Effector CD4-positive, alpha-beta T cell (primary cell): ENCODE measurements at places on chromosomes 1 and 21.

GRCh38 chr1:185365951-185366350 lies 48.9 kb upstream of the IVNS1ABP start:
- no peak for DNase-seq

GRCh38 chr1:184648856-184649201 lies 105.8 kb downstream of the EDEM3 start:
- no peak for DNase-seq

GRCh38 chr1:50976890-50977574 lies 7.0 kb downstream of the CDKN2C start:
- DNase-seq = peak; percentile 19

DNA sequence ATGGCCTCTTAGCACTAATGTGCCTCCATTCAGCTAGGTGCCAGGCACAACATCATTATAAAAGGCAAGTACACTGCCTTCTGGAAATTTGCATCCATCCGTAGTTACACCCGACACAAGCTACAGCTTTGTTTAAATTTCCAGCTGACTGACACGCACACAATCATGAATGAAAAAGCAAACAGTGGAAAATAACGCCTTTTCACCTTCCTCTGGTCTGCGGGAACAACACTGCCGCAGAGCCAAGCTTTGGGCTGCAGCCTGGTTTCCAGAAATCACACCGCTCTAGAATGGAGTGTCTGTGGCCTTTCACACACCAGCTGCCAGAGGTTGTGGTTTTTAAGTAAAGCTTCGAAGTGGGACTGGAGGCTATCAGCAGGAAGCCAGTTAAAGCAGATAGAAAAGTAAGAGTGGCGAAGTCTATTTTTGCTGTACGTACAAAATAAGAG lies 142.8 kb upstream of the COA6 start:
- no peak for DNase-seq

- no peak for DNase-seq
Observed at GRCh38 chr1:46404482-46405196, 10.5 kb downstream of the FAAH start.

GRCh38 chr21:16583556-16583955 lies 853.8 kb downstream of the USP25 start:
- no peak for DNase-seq

DNA sequence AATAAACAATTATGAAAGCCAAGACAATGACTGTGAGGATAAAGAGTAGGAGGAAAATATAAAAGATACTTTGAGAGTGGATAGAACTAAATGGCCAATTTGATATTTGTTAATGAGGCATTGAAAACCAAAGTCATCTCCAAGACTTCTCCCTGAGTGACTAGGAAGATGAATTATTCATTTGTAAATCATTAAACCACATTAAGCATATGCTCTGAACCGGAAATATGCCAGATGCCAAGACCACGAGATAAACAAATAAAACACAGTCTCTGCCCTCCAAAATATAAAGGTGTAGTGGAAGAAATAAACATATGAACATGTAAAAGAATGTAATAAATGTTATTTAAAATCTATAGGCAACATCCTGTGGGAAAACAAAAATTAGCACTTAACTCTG lies 78.8 kb downstream of the MRPL39 start:
- DNase-seq = no peak

DNA sequence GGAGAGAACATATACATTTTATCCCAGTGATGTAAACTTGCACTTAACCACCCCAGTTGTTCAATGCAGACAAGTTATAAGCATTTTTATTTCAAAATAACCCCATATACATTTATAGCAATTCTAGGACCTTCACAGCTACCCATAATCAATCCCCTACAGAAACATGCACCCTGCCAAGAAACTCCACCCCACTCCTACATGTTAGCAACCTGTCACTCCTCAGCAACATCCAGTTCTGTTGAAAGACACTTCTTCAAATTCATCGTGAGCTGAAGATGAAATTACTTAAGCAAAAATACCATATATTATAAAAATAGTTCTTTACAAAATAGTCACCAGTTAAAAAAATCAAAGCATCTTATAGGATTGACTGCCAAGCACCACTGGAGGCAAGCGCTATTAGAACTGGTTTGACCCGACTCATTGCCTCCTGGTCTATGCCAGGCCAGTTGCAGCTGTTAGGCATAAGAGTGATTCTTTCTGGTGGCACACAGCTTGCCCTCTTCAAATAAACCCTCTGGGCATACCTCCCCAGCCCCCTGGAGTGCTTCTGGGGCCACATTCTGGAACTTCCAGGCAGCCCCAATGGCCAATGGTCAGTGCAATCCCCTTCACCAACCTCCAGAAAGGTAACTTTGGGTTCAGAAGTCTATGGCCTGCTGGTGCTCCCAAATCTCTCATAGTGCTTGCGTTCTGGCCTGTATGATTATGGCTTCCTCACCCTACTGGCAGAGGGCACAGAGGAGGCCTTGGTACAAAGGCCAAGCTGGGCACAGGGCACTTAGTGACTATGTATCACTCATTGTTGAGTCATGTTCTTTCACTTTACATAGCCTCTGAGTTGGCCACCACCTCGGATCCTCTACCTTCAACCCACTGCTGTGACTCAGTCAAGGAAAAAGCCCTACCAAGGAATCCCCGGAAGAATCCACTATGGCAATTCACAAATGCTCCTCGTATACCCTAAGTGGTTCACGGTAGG lies 72.2 kb upstream of the RALGPS2 start:
- no peak for DNase-seq

DNA sequence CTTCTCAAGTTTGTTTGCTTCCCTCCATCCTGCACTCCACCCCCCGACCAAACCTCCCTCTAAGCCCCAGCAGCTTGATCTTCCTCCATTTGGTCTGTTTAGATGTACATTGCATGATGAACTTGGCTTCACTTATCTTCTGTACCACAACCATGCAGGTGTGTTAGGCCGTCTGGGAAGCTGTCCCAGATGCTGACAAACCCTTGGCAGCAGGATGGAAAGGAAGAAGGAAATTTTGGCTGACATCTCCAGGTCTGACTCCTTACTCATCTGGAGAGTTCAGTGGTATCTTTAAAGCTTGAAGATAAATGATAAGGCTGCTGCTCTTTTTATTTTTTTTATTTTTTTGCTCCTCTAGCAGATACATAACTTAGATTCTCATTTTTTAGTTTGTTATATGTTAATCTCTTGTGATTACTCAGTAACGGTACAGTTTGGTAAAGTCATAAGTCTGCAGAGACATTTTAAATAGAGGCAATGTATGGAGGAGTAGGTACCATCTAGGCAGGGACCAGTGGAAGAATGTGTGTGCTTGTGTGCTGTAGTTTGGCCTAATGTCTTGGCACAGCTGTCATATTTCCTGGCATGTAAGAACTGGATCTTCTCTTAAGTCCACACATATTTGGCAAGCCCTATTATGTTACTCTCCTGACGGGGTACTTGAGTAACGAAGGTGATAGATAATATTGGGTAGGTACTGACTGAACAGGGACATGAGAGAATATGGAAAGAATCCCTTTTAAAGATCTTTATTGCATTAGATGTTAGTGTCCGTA lies 79.7 kb downstream of the CACHD1 start:
- no peak for DNase-seq

DNA sequence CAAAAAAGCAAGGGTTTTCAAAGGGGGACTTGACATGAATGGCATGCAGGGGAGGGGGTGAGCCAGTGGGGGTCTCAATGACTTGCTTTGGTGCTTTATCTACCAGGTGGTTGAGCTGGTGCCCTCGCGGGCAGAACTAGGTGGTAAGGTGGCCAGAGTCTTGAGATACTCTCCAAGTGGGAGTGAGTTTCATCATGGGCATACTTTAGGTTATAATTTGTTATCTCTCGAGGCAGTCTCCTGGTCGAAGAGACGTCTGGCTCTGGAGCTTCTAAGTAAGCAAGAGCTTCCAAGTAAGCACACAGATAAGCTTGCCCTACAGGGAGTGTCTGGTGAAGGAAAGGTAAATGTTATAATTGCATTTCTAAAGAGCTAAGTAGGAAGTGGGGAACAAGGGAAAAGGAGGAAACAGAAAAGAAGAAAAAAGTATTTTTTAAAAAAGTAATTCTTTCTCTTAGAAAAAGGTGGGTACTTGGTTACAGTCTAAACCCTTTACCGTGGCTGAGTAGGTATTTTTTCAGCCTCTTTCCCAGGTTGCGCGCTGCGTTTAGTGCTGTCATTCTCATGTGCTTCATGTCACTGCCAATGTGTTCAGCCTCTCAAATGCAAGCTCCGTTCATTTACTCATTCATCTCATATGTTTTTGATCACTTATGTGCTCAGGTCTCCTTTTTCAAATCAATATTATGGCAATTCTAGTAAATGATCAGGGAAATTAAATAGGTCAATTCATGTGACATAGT lies 31.6 kb upstream of the DNAJC6 start:
- DNase-seq = no peak

DNA sequence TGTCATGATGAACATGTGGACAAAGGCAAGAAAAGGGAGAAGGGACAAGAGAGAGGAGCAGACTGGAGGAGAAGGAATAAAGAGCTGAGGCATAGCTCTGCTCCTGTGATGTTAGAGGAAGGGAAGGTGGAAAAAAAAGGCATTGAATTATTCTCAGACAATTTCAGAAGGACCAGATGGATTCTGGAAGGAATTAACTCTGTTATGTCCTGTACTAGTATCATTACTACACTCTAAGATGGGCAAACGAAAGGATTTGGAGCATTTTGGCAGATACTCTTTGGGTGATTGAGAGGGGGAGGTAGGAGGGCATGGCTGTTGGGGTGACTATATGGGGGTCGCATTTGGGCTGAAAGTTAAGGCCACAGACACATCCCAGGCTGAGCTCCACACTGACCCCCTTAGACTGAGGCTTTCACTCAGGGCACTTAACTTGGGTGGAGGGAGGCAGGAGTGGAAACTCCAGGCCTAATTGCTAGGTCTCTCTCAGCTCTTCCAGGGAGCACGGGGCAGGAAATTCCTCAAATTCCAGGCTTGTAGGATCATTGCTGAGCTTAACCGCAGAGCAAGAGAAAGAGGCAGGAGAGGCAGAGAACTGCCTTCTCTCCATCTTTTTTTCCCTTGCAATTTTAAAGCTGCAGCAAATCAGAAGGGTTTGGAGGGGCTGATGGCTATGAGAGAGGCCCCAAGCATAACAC lies 25.9 kb downstream of the KIRREL1 start:
- no peak for DNase-seq

DNA sequence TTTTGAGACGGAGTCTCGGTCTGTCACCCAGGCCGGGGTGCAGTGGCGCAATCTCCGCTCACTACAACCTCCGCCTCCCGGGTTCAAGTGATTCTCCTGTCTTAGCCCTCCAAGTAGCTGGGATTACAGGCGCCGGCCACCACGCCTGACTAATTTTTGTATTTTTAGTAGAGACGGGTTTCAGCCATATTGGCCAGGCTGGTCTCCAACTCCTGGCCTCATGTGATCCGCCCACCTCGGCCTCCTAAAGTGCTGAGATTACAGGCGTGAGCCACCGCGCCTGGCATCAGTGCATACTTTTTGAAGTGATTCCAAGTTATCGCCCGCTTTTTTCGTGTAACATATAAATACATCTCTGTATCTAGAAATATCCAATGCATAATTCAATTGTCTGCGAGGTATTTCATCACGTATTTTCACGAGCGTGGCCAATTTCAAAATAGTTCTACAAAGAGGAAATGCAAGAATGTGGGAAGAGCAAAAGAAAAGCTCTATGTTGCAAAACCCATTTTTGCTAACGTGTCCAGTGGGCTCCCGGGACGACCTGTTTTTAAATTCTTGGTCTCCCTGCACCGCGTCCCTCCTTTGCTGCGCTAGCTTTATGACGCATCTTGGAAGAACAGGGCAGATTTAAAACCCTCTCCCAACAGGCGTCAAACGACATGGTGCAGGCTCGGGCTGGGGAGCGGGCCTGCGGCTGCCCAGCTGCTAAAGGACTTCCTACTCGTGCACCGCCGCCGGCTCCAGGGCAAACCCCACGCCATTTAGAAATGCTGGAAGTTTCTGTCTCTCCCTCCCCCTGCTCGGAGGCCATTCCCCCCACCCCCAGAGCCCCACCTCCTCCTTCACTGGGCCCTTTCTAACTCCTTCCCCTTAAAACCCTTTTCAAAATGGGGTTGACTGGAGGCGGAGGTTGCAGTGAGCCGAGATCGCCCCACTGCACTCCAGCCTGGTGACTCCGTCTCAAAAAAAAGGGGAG lies 923 bp upstream of the IFNGR2 start:
- no peak for DNase-seq

DNA sequence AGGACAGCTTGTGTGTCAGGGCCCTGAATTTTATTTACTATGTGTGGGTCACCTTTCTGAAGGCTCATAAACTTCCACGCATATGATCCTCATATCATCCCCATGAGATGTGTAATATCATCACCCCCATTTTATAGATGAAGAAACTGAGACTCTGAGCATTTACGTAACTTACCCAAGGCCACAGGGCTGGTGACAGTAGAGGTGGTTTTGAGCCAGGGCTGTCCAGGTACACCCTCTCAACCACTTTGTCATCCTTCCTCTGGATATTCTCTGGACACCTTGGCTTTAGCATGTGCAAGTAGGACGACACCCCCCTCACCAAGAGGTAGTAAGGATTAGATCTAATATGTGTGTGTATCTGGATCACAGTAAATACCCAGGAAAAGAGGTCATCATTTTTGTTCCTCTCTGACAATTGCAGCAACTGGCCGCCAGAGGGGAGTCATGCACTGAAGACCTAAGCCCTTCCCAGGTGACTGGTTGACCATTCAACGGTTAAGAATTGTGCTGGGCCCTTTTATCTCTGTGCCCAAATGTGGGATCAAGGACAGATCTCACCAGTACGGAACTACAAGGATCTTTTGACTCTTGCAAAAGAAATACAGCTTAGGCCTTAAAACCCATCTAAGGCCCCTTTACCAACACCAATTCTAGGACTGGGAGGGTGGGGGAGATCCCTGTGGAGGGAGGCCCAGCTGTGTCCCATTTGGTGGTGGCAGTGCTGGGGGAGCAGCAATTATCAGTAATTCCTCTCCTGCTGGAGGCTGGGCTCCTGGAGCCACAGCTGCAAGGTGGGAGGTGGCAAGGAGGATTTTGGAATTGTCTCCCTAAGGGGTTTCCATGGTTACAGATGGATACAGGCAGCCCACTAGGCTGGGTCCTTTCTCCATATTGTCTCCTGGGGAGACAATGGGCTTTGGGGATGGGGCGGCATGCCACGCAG lies 13.7 kb upstream of the E2F2 start:
- peak; percentile 63 for DNase-seq

GRCh38 chr1:44678626-44679025 lies 4.1 kb downstream of the ARMH1 start:
- no peak for DNase-seq
